ENCODE measurements at places on chromosomes 2 and 18.

DNA sequence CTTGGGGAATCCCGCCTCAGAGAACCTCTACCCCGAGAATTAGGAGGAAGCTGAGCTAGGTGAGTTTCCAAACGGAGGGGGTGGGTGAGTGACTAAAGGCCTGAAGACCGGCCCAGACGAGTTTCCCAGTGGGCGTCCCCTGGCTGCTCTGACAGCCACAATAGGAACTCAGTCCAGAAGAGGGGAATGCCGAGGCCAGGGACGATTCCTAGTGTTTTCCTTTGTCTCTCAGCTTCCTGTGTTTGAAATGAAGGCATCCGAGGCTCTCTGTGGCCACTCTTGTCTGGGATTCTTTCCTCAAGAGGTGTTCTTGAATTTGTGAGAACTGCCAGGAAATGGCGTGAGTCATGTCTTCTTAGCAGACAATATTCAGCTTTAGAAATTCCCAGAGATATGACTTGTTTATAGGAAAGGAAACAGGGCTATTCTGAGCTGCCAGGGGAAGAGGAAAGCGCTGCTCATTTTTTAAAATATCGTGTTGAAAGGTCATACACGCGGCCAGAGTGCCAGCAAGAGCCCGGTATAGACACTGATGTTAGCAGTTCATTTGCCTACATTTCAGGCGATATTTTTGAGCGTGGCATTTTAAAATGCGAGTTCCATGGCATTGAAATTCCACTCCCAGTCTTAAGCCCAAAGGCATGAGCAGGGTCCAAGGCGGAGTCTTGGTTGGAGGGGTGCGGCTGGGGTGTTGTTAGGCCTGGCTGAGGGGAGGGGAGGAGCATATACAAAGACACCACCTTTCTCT, 169.1 kb upstream of the KLF7 start:
- no peak for DNase-seq

GRCh38 chr2:9519250-9519649, 36.4 kb downstream of the ADAM17 start:
- DNase-seq, result peak; percentile 6

- no peak for DNase-seq
These were observed 226.4 kb upstream of the HS6ST1 start for GRCh38 chr2:128545085-128545484.

DNA sequence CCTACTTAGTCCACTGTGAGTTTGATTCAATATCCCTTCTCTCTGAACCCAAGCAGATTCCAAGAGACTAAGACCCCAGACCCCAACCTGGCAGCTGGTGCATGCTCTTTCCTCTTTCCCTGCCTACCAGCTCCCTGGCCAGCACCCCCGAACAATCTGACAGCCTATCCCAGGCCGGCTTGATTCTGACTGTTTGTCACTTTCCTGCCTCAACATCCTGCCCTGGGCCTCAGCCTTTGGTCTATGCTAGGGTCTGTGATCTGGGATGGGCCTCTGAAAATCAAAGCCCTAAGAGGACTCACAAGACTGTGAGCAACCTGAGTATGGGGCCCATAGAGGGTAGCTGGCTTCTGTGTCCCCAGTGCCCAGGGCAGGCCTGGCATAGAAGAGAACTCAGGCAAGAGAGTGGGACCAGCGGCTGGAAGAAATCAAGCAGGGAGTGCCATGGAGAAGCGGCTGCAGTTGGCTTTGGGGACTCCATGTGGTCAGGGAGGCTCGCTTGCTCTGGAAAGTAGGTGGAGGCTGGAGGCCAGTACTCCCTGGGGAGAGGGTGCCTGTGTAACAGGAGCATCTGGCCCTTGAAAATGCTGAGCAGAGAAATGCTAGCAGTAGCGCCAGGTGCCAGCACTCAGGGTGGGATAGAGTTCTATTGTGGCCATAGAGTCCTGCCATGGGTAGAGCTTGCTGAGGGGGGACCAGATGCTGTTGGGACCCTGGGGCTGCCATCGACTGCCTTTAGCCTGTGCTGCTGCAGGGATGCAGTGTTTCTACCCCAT, 343.9 kb downstream of the DYSF start:
- no peak for DNase-seq

GRCh38 chr2:236711440-236711839, 141.8 kb downstream of the ACKR3 start:
- DNase-seq, result no peak

- no peak for DNase-seq
These were observed 196.0 kb downstream of the LNPK start for GRCh38 chr2:175806125-175806490.

DNA sequence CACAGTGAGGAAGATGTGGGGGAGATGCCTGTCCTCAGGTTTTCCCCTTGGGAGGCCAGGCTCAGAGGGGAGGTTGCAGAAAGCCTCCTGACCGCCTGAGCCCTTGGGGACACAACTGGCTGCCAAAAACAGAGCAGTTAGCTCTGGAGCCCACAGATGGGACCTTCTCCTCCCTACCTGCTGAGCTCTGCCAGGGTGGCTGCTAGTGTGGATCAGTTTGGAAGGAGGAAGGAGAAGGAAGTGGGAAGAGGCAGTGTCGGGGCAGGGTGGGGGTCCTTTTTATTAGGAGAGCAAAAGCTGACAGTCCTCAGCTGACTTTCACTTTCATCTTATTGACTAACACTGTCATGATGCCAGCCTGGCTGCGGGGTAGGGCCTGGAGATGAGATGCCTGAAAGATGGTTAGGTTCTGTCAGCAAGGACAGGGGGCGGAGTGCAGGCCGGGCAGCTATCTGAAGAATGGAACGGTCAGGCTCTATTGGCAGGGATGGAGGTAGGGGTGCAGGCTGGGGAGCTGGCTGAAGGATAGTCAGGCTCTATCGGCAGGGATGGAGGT, 188.5 kb upstream of the HDAC4 start:
- no peak for DNase-seq

DNA sequence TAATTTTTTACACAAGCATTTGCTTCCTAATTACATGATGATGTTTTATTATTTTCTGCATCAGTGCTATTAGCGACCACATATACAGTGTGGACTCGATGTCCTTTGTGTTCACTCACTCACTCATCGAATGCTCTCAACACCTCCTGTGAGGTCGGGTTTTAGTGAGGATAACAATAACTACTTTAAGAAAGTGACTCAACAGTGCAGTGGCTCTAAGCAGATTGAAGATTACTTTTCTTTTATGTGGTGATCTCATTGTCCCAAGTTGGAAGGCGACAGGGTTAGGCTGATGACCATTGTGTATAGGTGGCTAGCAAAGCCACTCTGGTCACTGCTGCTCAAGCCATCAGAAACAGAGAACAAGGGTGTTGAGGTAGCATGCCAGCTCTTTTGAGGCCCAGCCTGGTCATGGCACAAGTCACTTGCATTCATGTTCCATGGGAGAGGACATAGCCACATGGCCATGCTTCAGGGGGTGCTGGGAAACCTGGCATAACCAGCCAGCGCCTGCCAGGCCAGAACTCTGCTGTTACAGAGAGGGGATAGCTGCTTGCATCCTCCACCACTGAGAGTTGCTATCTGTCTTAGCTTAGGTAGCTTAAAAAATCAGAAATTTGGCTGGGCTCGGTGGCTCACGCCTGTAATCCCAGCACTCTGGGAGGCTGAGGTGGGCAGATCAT, 60.4 kb downstream of the PDCL3 start:
- no peak for DNase-seq

- DNase-seq, result no peak
These were observed 52.0 kb downstream of the CDC42EP3 start for GRCh38 chr2:37619230-37619958.

GRCh38 chr2:47704287-47704686, 78.7 kb upstream of the MSH6 start:
- DNase-seq, result no peak

DNA sequence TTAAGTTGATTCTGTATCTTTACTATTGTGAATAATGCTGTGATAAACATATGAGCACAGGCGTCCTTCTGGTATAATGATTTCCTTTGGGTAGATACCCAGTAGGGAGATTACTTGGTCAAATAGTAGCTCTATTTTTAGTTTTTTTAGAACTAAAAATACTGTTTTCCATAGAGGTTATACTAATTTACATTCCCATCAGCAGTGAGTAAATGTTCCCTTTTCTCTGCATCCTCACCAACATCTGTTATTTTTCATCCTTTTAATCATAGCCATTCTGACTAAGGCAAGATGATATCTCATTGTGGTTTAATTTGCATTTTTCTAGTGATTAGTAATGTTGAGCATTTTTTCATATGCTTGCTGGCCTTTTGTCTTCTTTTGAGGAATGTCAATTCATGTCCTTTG, 35.1 kb downstream of the PMS1 start:
- DNase-seq, result no peak

DNA sequence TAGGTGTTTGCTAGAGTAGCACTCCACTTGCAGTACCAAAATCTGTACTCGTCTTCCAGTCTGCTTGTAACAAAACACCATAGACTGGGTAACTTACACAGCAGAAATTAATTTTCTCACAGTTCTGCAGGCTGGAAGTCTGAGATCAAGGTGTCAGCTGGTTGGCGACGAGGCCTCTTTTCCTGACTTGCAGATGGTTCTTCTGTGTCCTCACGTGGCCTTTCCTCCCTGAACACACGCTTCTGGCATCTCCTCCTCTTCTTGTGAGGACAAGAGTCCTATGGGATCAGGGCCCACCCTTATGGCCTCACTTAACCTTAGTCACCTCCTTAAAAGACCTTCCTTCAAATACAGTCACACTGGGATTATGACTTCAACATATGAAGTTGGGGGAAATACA, 493.5 kb upstream of the MYT1L start:
- no peak for DNase-seq

DNA sequence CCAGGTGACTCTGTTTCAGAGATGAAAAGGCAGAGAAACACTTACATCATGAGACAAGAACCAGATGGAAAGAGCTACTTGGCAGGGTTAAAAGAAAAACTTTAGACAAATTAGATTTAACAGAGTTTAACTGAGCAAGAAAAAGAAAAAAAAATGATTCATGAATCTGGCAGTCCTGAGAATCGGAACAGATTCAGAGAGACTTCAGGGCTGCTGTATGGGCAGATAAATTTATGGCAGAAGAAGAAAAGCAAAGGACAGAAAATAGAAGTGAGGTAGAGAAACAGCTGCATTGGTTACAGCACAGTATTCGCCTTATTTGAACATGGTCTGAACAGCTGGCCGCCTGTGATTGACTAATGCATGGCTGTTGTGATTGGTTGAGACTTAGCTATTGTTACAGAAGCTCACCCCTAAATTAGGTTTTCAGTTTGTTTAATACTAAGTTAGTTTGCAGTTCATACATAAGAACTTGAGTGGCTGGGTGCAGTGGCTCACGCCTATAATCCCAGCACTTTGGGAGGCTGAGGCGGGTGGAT, 43.0 kb upstream of the RHOB start:
- no peak for DNase-seq

DNA sequence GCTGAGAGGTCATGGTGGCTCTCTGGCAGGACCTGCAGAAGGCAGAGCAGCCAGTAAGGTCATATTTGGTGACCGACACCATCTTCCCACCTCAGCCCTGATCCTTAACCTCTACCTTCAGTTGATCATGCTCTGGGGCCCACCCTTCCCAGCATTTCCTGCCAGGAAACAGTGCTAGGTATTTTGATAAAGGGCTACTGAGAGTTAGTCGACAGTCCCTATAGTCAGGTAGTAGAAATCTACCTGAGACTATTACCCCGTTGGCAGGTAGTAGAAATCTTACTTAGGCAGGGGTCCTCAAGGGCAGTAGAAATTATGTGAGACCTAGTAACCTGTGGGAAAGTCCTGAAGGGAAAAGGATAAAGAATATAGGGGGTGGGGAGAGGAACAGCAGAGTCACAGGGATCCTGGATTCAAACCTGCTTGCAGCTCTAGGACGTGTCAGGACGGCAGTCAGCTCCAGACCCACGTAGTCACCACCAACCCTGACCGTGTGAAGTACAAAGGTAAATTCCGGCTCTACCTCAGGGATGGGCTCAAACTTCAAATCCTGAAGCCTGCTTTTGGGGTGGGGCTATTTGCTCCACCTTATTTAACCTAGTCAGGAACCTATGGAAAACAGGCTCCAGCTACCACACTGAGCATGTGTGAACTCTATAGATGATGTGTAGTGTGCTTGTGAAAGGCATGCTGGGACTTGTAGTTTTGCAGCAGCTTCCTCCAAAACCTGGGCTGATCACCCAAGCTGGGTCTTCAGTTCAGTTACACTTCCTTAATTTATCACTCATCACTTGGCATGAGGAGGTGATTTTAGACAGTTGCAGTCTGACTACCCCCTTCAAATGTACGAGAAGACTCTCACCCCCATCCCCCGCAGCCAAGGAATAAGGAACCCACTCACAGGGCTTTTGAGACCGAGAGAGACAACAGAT, at the start of gene DQX1:
Gene DQX1 (minus strand): TSS at position 515 of the 932 bp plus-strand sequence. CDS start 502 bp downstream, at position 13.
- DNase-seq, result peak; percentile 67

- no peak for DNase-seq
These were observed 54.4 kb downstream of the SCN3A start for GRCh38 chr2:165149439-165149838.

DNA sequence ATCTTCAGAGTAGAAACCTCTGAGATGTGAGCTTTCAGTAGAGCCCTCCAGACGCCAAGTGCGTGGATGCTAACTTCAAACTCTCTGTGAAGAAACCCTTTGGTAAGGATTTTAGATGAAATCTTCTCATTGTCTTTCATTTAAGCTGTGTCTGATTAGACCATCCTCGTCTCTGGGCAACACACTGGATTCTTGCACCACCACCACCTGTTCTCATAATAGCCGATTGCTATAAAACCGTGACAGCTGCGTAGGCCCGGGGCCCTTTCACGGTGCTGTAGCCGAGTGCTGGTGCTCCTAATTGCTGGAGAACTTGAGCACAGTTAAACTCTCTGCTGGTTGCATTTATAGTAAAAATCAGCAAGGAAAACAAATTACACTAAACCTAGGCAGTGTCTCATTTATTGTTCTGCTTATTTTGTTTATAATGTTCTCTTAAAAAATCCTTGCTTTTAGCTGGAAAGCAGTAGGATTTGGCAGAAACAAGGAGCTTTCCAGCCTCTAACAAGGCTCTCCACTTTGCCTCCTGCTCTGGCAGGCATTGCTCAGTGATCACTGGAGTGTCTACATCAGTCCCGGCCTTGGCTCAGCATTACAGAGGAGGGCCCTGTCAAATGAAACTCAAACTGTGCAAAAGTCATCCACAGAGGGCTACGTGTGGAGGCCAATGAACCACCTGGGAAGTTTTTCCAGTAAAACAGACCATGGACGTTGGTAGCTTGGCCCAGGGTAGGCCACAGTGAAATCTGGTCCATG, 40.9 kb upstream of the MBP start:
- DNase-seq, result no peak

GRCh38 chr2:222756951-222757650, 85.6 kb downstream of the MOGAT1 start:
- no peak for DNase-seq

DNA sequence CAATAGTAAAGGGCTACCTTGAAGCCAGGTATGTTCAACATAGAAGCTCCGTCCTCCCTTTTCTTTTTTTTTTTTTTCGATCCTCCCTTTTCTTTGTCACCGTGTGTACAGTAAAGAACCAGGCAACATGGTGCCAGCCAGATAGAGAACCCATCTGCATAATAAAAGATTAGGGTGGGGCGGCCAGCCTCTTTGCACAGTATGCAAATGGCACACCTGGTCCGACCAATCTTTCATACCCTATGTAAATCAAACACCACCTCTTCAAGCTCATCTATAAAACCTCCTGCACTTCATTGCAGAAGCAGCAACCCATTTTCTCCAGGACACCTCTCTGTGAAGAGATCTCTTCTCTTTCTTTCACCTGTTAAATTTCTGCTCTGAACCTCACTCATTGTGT, 7.3 kb upstream of the WDR33 start:
- no peak for DNase-seq

- no peak for DNase-seq
These were observed 11.8 kb downstream of the GULP1 start for GRCh38 chr2:188303363-188304031.

GRCh38 chr2:135904341-135904989, 28.2 kb upstream of the MCM6 start:
- peak; percentile 56 for DNase-seq

- DNase-seq, result no peak
These were observed 2.3 kb downstream of the TM4SF20 start for GRCh38 chr2:227376656-227377396.
